ENCODE measurements at places on chromosomes 16 and 17.
A peak's percentile ranks its signal among the peaks of the same experiment; 100 is the strongest.

GRCh38 chr16:10971560-10971961 lies 27.2 kb downstream of the CLEC16A start:
- peak; percentile 60 for DNase-seq

GRCh38 chr16:71421911-71422310 lies 19.9 kb downstream of the TLE7 start:
- no peak for DNase-seq

GRCh38 chr17:63306855-63307254 lies 139.3 kb downstream of the CYB561 start:
- no peak for DNase-seq

DNA sequence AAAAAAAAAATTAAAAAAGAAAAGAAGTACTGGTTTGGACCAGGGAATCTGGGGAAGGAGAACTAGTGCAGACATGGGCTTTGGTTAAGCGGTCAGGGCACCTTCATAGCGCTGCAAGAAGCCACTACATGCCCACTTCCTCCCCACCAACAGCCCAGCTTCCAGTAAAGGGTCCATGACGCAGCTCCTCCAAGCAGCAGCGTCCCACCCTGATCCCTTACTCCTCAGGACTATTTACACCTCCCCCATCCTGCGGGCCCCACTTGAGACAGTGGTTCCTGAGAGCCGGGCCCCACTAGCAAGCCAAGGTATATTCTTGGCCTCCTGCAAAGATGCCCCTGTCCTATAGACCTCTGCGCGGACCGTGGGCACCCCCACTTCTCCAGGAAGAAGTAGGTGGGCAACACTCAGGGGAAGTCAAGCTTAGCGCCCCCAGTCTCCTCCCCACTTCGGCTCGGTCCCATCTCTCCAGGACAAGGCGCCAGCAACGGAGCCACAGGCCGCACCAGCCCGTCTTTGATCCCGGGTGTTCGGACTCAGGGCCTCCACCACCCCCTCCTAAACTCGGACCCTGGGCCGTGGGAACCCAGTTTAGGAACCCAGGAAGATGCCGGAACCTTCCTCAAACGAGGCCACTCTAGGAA lies 913 bp upstream of the PRR14 start:
- DNase-seq: no peak

DNA sequence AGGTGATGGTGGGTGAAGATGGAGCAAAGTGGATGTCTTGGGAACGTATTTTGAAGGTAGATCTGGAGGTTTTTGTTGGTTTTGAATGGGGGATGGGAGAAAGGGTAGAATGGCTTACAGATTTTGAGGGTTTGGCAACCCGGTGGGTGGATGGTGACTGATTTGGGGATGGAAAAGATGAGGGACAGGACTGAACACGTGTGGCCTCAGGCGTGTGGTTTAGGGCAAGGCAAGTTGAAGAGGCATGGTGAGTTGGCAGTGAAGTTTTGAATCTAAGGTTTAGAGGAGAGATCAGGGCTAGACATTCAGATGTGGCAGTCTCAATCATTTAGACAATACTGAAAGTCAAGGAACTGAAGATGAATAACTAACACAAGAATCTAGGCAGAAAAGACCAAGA lies 5.0 kb upstream of the DCTPP1 start:
- no peak for DNase-seq

GRCh38 chr17:72102366-72102765 lies 18.5 kb upstream of the SOX9 start:
- no peak for DNase-seq

GRCh38 chr16:83967091-83967490 lies 953 bp upstream of the NECAB2 start:
- no peak for DNase-seq

- no peak for DNase-seq
These were observed 356.3 kb downstream of the HAPSTR1 start for GRCh38 chr16:9447699-9448098.

DNA sequence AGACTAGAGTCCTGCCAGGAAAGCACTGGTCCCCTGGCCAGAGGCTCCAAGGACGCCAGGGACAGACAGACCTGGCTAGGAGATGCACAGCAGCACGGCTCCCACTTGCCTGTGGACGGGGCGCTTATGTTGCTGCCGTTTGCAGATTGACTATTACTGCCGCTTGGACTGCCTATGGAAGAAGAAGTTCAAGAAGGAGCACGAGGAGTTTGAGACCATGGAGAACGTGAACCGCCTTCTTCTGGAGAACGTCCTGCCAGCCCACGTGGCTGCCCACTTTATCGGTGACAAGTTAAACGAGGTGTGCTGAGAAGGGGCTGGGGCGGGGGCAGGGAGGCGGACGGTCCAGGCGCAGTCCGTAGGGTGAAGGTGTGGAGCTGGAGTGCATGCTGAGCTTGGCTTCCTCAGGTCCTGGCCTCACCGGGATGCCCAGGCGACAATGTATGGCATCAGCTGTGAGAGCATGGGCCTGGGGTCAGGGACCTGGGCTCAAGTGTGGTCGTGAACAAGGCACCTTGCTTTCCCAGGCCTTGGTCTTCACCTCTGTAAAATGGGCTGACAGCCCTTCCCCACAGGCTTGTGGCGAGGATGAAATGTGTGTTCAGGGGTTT lies 45.6 kb downstream of the ADCY7 start:
- no peak for DNase-seq

- DNase-seq: peak; percentile 78
These were observed 313 bp downstream of the UBTF start for GRCh38 chr17:44219108-44219615.

DNA sequence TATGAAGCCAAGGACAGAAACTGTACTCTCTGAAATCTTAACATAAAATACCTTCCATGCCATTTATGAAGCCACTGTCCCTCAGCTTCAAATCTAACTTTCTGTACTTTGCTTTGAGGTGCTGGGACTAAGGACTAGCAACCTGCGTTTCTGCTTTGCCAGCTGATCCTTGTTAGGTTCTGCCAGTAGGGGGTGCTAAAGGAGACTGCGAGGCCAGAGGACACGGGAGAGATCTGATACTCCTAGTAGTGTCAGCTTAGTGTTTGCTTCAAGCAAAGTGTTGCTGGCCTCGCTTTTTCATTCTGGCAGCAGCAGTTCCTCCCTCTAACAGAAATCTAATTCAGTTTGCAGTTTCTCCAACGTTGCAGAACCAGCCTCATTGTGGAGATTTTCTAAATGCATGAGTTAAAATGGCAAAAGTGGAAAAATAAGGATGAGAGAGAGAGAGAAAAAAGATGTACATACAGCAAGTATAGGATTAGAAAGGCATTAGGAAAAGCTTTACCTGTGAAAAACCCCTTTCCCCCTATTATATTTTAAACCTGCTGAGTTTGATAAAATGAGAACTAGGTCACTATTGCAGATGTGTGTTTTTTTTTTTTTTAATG lies 297.5 kb downstream of the CA10 start:
- peak; percentile 10 for DNase-seq

DNA sequence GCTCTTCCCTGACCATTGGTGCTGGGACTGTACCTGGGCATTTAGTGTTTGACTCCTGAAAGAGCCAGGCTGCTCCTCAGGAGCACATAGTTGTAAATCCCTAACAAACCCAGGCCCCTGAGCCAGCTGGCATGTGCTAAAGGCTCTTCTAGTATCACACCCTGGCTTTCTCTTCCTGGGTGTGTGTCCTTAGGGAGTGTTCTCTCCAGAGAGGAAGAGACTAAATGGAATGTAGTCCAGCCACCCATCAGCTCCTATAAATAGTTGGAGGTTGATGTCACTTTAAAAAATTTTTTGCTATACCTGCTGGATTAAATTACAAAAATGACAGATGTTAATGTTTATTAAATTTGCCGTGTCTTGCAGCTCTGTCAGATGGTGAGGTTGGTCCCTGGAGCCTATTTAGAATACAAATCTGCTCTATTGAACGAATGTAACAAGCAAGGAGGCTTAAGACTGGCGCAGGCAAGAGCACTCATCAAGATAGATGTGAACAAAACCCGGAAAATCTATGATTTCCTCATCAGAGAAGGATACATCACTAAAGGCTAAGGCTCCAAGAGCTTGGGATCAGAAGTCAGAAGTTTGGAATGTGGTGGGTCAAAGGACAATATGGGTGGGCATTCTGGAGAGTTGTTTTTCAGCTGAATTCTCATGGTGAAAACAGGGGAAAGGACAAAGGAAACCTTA lies 13.1 kb upstream of the DUSP14 start:
- DNase-seq: no peak

- no peak for DNase-seq
These were observed 105.3 kb upstream of the FAM20A start for GRCh38 chr17:68706356-68706920.

DNA sequence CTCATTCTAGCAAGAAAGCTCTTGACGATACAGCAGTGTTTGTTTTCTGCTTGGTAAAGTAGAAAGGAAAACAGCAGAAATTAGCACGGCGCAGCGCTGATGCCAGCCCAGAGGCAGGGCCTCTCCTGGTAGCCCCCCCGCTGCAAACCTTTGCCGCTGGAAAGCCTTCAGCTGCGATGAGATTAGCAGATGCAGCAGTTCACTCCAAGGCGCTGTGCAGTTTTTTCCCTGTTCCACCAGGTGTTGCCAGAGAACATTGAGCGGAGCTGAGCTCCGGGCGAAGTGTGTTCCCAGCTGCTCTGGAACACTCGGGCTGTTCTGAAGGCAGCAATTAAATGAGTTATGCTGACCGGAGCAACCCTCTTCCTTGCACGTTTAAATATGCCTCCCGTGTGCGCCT lies 72.5 kb downstream of the RBFOX1 start:
- DNase-seq: peak; percentile 49

GRCh38 chr16:19609359-19609758 lies 53.9 kb downstream of the VPS35L start:
- no peak for DNase-seq

- DNase-seq: no peak
These were observed 11.2 kb upstream of the CSF3 start for GRCh38 chr17:40004072-40004471.

- DNase-seq: no peak
These were observed 50.9 kb upstream of the CPNE2 start for GRCh38 chr16:57041182-57042156.

DNA sequence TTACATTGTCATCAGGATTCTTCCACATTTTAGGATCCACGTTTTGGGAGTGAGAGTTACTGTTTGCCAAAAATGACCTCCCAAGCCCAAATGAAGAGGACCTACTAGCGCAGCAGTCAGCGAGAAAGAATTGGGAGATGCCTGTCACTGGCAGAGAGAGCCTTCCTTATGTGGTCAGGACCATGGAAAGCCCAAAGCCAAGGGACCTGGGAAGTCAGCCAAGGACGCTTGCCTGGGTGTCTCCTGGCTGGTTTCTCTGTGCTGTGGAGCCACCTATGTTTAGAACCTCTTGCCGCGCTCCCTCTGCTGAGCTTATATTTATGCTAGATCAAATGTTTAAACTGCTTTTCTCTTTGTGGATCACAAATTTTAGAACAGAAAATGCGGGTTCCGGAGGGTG lies 24.9 kb upstream of the RHBDL3 start:
- DNase-seq: peak; percentile 13

GRCh38 chr17:72872396-72872795 lies 220.1 kb downstream of the SLC39A11 start:
- no peak for DNase-seq

DNA sequence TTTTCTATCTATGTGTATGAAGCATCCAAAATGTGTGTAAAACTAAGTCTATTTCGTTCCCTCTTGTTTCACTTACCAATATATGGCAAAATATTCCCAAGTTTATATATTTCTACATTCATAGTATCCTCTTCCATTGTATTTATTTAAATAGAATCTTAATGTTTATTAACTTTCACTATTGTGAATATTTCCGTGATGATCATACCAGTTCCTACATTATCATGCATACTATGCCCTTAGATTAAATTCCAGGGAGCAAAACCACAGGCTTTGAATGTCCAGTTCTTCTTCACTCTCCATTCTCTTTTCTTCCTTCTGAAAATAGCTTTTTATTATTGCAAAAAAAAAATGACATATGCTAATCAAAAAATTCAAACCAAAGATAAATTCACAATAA lies 4.0 kb downstream of the MAP2K6 start:
- DNase-seq: no peak

- no peak for DNase-seq
These were observed 21.3 kb upstream of the NAGS start for GRCh38 chr17:43983196-43983514.

DNA sequence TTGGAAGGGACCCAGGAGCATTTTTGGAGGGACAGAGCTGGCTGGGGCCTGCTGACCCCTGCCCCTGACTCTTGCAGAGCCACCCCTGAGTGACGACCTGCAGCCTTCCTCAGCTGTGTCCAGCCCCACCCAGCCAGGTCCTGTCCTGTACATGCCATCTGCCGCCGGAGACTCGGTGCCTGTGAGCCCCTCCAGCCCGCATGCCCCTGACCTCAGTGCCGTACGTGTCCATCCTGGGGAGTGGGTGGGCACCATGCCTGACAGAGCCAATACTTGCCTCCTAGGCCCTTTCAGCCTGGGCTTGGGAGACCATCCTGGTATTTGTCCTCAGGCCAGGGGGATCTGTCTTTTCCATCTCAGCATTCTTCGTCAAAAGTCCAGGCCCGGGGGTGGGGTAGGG lies 27.5 kb downstream of the UNC13D start:
- no peak for DNase-seq

- DNase-seq: no peak
These were observed 74.8 kb upstream of the CLEC18B start for GRCh38 chr16:74496054-74496453.

- no peak for DNase-seq
These were observed 9.8 kb downstream of the TMEM208 start for GRCh38 chr16:67236563-67237395.

GRCh38 chr16:23967775-23968174 lies 132.0 kb downstream of the PRKCB start:
- no peak for DNase-seq

GRCh38 chr17:38453951-38454421 lies 25.7 kb downstream of the ARHGAP23 start:
- no peak for DNase-seq

DNA sequence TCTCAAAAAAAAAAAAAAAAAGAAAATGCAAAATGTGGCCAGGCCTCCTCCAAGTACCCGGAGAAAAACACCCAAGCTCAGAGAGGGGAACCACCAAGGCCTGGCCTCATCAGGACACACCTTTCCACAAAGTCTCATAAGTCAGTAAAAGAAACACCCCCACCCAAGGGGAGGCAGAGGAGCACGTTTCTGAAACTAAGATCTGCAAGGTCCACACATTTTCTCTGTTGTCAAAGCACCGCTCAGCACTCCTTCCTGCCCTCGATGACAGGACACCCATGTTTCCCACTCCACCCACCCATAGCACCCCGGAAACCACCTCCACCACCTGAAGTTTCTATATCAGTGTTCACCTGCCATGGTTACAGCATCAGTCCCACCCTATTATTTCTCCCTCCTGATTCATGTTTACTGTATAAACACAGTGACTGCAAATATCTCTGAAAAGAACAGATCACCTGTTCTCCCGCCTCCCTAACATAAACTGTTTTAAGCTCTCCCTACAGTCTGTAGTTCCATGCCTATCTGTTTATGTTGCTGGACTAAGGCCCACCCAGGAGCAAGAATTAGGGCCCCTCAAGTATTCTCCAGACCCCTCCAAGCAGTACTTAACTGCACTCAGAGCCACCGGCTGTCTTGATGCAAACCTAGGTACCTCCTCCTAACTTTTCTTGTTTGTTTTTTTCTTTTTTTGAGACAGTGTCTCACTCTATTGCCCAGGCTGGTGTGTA lies 2.0 kb downstream of the CORO7 start:
- DNase-seq: no peak

GRCh38 chr16:17038415-17038814 lies 432.3 kb downstream of the XYLT1 start:
- no peak for DNase-seq

- no peak for DNase-seq
These were observed 11.7 kb downstream of the ARL2BP start for GRCh38 chr16:57256601-57257395.

Measured in right kidney (tissue), 9 donors.